Amniotic stem cell (primary cell): ENCODE measurements at places on chromosomes 1 and 21.

GRCh38 chr1:109067883-109068282, 7.9 kb downstream of the TAF13 start:
- no peak for DNase-seq

GRCh38 chr1:21494196-21494595, 15.0 kb upstream of the ALPL start:
- DNase-seq = no peak

DNA sequence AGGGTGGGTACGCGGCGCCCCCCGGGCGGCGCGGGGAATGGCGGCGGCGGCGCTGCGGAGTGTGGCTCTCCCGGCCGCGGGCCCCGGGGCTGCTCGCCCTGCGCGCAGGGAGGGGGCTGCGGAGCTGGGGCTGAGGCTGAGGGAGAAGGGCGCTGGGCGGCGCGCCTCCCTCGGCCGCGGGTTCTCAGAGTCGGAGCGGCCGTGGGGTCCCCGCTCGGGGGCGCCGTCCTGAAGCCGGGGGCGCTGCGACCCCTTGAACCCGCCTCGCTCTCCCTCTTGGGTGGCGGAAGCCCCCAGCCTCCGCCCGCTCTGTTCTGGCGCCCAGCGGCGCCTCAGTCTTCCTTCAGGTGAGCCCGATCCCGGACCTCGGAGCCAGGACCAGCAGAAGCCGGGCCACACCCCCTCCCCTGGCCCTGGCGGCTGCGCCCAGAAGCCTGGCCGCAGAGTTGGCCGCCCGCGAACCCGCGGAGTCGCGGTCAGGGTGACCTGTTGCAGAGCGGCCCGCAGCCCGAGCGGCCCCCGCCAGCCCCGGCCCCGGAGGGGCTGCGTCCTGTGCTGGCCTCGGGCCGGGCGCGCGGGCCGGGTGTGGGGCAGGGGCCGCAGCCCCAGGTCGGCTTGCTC, 532 bp downstream of the RALGPS2 start:
- DNase-seq = no peak

- DNase-seq = no peak
These were observed 95.3 kb upstream of the KIAA0040 start for GRCh38 chr1:175287849-175288248.

GRCh38 chr1:101652484-101652883, 344.2 kb downstream of the OLFM3 start:
- DNase-seq = no peak

- DNase-seq = peak; percentile 27
These were observed 17.5 kb downstream of the VASH2 start for GRCh38 chr1:212967801-212968200.

GRCh38 chr1:209529233-209529632, 54.3 kb upstream of the CAMK1G start:
- no peak for DNase-seq

- no peak for DNase-seq
These were observed 7.0 kb upstream of the USP25 start for GRCh38 chr21:15722591-15723324.

DNA sequence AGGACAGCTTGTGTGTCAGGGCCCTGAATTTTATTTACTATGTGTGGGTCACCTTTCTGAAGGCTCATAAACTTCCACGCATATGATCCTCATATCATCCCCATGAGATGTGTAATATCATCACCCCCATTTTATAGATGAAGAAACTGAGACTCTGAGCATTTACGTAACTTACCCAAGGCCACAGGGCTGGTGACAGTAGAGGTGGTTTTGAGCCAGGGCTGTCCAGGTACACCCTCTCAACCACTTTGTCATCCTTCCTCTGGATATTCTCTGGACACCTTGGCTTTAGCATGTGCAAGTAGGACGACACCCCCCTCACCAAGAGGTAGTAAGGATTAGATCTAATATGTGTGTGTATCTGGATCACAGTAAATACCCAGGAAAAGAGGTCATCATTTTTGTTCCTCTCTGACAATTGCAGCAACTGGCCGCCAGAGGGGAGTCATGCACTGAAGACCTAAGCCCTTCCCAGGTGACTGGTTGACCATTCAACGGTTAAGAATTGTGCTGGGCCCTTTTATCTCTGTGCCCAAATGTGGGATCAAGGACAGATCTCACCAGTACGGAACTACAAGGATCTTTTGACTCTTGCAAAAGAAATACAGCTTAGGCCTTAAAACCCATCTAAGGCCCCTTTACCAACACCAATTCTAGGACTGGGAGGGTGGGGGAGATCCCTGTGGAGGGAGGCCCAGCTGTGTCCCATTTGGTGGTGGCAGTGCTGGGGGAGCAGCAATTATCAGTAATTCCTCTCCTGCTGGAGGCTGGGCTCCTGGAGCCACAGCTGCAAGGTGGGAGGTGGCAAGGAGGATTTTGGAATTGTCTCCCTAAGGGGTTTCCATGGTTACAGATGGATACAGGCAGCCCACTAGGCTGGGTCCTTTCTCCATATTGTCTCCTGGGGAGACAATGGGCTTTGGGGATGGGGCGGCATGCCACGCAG, 13.7 kb upstream of the E2F2 start:
- peak; percentile 68 for DNase-seq

GRCh38 chr1:183753464-183753891, 51.4 kb upstream of the RGL1 start:
- no peak for DNase-seq

- DNase-seq = no peak
These were observed 25.8 kb upstream of the LHX4 start for GRCh38 chr1:180204231-180204630.

- no peak for DNase-seq
These were observed 51.5 kb upstream of the PTCH2 start for GRCh38 chr1:44894591-44894990.
